ENCODE measurements at places on chromosomes 6 and 20.

GRCh38 chr20:48492015-48492714 is 335.6 kb downstream of the PREX1 start:
- DNase-seq = no peak

DNA sequence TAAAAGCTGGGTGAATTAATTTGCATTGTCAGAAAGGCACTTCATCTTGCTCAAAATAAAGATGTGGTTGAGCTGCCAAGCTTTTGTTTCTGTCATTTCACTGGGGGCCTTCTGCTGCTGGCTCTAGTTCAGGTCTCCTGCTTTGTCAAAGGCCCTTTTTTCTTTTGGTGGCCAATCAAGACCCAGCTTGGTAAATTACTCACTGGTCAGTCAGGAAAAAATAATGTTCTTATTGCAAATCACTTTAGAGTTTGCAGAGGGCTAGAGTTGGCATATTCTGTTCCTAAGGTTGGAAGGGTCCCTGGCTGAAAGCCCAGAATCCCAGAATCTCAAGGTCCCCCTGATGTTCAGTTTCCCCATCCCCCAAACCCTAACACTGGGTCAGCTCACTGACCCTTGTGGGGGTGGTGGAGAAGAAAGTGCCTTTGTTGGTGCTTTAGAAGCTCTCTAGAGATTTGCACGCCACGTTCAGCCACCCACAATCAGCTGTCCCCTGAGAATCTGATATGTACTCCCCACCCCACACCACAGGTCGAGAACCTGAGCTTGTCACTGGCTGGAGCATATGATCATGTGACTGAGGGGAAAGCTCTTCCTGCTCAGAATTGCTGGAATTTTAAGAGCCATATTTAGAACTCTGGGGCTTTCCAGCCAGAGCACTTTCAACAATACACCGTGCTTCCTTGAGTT is 21.7 kb upstream of the BNIP5 start:
- DNase-seq = no peak

DNA sequence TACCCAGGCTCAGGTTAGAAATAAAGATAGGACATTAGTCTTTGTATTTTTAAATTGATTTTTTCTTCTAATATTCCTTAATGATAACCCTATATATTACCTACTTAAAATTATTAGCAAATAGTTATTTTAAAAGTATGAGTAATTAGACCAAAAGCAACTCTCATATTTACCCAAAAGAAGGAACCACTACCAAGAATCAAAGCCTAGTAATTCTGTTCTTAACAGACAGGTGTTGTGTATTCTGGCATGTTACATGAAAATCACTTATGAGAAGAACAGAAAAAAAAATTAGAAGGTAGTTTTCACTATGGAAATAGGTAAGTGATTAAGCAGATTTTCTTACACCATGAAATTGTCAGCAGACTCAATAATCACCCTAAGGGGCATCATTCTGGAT is 105.1 kb downstream of the ATG5 start:
- no peak for DNase-seq

GRCh38 chr20:57620999-57621398 is 773 bp upstream of the ZBP1 start:
- no peak for DNase-seq

- no peak for DNase-seq
Observed at GRCh38 chr6:106451439-106451838, 90.9 kb downstream of the CRYBG1 start.

DNA sequence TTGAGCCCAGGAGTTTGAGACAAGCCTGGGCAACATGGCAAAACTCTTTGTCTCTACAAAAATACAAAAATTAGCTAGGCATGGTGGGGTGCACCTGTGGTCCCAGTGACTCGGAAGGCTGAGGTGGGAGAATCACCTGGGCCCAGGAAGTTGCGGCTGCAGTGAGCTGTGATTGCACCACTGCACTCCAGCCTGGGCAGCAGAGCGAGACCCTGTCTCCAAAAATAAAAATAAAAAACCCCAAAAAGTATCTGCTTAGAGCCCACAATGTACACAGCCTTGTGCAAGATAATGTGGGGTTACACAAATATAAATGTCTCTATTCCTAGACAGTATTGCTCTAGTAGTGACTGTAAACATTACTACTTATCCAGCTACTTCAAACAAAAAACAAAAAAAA is 5.9 kb downstream of the ESF1 start:
- no peak for DNase-seq

DNA sequence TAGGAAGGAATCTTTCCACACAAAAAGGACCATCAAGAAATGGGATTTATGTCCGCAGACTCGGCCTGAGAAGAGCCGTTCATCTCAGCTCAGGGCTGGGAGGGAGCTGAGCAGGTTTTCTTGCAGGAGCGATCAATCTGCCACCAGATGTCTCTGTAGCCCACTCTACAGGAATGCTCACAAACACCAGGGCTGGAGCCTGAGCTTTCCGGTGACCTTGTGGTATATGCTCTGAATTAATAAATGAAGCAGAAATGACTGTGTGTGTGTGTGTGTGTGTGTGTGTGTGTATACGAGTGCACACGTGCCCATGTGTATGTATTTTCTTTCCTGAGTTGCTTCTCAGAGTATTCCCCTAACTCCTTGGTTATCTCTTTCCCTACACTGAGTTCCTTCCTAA is 12.0 kb downstream of the CD83 start:
- DNase-seq = no peak

DNA sequence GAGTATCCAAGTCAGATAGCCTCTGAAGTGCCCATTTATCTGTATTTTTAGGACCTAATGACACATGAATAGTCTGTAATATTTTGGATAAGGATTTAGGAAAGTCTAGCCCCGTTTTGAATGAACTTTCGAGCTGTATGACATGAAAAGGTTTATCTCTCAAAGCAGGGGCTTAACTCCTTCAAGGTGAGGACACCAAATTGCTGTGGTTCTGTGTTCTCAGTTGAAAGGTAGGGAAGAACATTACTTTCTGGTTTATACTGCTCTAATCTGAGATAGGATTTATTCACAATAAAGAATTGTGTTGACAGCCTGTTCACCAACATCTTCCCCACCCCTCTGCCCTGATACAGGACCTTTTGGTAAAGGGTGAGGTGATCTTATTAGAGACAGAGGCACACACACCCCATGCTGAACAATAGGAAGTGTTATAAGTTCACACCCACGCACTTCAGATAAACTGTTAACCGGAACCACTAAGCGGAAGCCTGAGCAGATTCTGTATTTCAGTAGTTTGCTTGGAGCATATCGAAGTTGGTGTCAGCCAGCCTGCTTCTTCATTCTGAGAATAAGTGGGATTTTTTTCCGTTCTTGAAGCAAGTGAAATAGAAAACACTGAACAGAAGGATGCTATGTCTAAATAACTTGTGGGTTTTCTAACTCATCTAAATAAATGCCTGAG is 223.3 kb downstream of the TMEM242 start:
- DNase-seq = peak; percentile 21

- DNase-seq = no peak
Observed at GRCh38 chr6:170130201-170130621, 160.7 kb downstream of the DLL1 start.

GRCh38 chr6:79157961-79158644 is 76.4 kb downstream of the HMGN3 start:
- DNase-seq = no peak

GRCh38 chr6:97864826-97865225 is 581.8 kb upstream of the MMS22L start:
- DNase-seq = no peak

- no peak for DNase-seq
Observed at GRCh38 chr6:148758492-148758891, 11.7 kb downstream of the UST start.

DNA sequence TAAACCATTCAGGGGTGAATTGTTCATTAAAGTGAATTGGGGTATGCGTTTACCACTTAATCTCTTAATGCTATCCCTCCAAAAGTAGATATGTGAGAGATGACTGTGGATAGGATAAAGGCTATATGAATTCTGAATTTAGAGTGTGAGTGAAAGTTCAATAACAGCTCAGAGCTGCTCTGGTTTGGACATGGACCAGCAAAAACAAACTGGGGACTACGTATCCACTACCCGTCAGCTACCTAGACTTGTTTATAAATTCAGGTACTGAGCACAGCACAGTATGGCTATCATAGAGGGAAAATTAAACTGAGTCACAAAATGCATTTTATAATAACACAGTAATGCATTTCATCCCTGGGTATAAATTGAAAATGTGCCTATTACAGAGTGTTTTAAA is 44.4 kb downstream of the HDDC2 start:
- no peak for DNase-seq

DNA sequence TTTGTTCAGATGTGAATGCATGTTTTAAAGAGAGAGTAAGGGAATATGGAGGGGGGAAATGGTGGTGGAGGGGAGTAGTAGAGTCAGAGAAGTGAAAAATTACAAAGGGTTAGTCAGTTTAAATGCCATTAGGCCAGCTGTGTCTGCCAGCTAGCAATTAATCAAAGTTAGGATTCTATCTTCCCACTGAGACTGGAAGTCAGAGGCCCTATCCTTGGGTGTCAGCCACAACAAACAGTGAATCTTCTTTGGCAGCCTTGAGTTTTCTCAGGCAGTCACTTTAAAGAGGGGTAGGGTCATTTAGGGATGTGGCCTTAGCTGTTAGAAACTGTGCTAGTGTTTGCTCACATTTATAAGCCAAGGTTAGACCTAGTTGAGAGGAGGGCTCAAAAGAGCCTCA is 120.5 kb upstream of the BTBD3 start:
- no peak for DNase-seq

DNA sequence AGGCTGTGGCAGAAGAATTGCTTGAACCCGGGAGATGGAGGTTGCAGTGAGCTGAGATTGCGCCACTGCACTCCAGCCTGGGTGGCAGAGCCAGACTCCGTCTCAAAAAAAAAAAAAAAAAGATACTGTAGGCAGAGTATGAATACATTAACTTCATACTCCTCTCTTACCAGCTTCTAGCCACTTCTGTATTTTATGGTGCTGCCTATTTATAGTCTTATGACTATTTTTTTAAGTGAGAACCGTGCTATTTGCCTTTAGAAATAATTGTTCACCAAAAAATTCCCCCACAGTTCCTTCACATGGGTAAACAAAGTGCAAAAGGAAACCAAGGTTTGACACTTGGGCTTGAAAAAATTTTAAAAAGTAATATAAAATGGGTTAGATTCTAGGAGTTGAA is 1.5 kb upstream of the SNRNP48 start:
- DNase-seq = no peak

DNA sequence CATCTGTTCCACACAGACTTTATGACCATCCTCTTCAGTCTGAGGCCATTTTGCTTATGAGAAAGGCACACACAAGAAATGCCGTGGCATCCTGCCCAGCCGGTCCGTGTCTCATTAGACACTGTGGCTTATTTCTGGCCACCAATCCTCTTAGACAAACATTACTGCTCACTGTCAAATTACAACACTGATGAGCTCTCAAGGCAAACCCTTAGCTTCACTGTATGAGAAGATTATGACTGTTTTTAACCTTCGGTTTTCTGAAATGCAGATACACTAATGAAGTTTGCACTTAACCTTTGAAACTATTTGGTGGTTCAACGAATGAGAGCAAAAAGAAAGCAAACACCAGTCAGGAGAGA is 50.5 kb upstream of the DST start:
- DNase-seq = no peak

- DNase-seq = no peak
Observed at GRCh38 chr6:124536157-124536841, 425.9 kb upstream of the RNF217 start.

DNA sequence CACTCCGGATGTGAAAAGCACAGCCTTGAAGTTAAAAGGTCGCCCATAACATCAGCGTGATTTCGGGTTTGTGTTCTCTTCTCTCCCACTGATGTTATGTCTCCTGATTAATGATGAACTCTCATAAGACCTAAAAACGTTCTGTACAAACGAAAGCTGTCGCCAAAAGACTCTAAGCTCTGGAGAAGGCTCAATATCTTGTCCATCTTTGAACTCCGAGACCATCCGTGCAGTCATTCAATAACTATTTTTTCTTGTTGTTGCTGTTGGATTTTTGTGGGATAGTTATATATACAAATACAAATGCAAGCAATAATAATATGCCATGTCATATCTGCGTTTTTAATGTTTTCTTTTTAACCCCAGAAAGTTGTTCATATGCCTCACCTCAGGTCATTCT is 291.8 kb upstream of the MARCKS start:
- no peak for DNase-seq

GRCh38 chr6:24376871-24377270 is 19.0 kb upstream of the DCDC2 start:
- no peak for DNase-seq

DNA sequence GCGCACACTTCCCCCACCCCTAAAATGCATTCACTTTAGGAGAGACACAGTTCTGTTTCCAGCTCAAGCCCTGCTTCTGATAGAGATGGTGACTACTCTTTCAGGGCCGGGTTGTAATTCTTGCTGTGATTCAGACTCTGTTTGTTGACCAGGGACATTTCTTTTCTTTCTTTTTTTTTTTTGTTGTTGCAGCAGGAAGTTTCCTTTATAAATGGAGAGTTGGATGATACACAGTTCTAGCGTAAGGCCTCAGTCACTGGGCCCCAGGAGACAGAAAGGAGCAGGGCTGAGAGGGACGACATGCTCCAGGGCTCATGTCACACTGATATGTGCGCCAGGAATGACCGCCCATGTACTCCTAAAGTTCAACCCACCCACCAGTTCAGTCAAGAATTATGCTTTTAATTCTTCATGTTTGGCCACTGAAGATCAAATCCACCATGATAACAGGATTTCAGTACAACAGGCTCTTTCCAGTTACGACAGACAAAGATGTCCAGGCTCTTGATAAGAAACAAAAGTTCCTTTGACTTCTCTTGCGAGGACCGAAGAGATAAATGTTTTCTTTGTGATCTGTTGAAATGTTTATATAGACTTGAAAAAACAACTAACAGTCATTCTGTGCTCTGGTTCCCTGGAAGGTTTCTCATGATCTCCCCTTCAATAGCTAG is 142.5 kb downstream of the CD164 start:
- DNase-seq = no peak

DNA sequence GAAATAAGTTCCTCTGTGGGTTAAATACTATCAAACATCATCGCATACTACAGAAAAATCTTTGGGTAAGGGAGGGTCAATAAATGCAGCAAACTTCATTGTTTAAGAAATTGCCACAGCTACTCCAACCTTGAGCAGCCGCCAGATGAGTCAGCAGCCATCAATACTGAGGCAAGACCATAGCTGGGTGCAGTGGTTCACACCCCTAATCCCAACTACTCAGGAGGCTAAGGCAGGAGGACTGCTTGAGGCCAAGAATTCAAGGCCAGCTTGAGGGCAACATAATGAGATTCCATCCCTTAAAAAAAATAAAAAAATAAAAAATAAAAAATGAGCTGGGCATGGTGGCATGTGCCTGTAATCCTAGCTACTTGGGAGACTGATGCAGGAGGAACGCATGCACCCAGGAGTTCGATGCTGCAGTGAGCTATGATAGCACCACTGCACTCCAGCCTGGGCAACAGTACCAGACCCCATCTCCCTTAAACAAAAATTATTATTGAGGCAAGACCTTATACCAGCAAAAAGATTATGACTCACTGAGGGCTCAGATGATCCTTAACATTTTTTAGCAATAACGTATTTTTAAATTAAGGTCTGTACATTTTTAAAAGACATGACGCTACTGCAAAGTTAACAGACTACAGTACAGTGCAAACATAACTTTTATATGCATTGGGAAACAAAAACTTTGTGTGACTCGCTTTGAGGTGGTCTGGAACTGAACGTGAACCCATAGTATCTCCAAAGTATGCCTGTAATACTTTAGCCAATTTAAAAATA is 8.8 kb downstream of the SRPK1 start:
- DNase-seq = no peak

- no peak for DNase-seq
Observed at GRCh38 chr6:160986851-160987250, 4.7 kb upstream of the MAP3K4 start.
